ENCODE measurements at places on chromosomes 6 and 20.

DNA sequence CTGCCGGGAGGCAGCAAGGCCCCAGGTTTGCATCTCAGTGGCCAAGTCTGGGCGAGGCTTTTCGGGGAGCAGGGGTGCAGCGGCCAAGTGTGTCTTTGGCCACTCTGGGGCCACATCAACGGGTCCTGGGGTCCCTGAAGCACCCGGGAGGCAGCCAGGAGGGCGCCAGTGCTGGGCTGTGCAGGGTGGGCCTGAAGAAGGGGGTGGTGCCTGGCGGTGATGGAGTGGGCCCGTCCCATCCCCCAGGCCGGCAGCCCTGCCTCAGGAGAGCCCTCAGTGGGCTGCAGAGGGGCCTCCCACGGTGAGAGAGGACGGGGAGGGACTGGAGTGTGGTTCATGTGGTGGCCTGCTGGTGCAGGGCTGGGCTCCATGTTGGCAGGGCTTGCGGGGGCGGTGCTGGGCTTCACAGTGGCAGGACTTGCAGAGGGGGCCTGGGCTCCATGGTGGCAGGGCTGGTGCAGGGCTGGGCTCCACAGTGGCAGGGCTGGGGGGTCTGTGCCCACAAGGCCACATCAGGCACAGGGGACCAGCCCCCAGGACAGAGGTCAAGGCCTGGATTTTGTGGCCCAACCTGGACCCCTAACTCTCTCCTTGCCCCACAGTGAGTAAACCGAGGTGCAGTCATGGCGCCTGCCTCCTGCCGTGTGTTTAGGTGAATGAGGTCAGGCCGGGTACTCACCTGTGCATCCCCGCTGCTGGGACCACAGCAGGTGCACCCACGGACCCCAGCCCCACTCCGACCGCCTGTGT lies 10.5 kb upstream of the BHLHE23 start:
- no peak for DNase-seq

DNA sequence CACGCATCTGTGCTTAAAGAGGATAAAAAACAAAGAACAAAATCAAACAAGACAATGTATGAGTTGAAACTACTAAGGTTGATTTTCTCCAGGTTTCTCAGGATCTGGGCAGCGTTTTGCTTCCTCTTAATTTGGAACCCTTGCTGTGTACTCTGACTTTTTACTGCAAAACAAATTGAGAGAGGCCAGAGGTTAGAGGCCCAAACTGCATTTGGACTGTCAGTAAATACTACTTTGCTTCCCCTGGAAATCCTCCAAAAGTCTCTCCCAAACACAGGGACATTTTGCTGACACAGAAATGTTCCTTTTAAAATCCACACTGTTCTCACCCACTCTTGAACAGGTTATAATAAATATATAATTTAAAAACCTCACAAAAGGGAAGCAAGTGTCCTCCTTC lies 1.1 kb downstream of the ARG1 start:
- DNase-seq, result no peak

- DNase-seq, result no peak
Observed at GRCh38 chr20:24395151-24395550, 74.3 kb upstream of the SYNDIG1 start.

DNA sequence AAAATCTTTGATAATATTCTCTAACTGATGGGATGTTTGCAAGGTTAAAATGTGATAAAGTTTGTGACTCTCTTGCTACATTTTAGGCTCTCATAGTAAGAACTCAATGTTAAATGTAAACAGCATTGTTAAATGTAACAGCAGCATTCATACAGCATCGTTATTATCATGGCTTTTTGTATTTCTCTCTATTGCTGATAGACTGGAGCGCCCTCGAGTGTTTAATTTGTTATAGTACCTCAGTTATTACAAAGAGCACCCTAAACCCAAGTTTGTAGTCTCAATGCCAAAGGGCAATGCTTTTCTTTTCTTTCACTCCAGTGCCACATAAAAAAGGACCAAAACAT lies 14.9 kb upstream of the TTPAL start:
- DNase-seq, result no peak

- no peak for DNase-seq
Observed at GRCh38 chr20:48171626-48172356, 386.5 kb upstream of the SULF2 start.

DNA sequence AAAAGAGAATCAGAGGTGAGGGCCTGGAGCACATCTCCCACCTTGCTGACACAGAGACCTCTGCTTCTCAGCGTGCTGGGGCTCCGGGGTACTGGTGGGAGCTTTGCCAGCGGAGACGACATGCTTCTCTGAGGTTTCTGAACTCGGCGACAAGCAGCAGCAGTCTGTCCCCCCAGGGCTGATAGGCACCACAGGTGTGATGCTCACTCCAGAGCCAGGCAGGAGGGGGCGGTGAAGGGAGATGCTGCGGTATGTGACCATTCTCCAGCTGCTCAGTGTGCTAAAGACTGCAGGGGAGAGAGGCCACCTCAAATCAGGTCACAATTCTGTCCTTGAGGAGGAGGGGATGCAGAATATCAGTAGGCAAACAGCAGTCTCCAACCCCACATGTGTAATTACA lies 219.9 kb downstream of the ALDH8A1 start:
- DNase-seq, result no peak

DNA sequence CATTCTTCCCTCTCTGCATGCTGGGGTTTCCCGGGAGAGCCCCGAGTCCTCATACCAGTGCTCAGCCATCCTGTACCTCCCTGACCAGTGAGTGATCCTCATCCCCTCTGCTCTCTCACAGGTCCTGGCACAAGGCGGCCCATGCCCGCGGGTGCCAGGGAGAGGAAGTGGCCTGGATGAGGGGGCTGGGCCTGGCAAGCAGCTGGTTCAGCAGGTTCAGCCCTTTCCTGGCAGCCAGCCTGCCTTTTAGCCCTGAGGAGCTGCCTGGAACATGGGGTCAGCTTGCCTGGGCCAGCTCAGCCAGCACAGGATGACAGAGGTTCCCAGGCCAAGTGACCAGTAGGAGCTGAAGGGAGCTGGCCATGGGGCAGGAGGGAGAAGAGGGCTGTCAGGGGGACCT lies 10.9 kb downstream of the MOCS1 start:
- DNase-seq, result no peak

- no peak for DNase-seq
Observed at GRCh38 chr6:15953152-15953880, 175.6 kb upstream of the MYLIP start.

DNA sequence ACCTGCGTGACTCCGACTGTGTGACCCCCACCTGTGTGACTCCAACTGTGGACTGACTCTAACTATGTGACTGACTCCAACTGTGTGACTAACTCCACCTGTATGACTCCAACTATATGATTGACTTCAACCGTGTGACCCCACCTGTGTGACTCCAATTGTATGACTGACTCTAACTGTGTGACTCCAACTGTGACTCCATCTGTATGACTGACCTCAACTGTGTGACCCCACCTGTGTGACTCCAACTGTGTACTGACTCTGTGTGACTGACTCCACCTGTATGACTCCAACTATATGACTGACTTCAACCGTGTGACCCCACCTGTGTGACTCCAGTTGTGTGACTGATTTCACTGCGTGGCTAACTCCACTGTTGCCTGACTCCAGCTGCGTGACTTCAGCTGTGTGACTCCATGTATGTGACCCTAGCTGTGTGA lies 38.6 kb downstream of the SYNJ2 start:
- no peak for DNase-seq

DNA sequence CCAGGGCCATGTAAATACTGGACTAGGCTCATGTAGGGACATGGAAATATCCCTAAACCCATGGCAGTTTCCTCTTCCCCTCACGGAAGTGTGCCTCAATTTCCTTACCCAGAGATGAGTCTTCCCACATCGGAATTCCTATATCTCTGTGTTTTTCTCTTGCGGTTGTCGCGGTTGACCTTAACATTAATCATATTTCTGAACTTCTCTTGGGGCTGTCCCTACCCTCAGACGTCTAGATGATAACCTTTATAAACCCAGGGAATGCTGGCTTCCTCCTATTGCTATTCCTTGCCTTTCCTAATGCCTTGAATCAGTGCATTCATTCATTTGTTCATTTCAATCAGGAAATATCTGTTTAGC lies 160.1 kb downstream of the SASH1 start:
- no peak for DNase-seq

DNA sequence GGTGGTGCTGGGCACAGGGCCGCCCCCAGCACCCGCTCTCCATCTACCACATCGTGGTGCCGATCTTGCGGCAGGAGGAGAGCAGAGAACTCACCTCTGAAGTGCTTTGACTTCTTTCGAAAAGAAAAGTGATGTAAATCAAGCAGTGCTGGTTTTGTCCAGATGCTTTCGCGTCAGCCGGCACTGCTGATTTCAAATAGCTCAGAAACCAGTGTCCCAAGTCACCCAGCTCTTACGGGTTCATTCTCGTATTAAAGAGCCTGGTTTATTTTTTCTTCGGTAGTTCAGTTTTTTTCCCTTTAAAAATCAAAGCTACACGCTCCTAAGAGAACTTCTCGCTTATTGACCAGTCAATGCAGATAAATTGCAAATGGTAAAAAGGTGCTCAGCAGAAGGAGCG lies 32.1 kb downstream of the MYT1 start:
- DNase-seq, result no peak

Data from NK-92 treated with Interleukin-12 subunit alpha and Interleukin-12 subunit beta, amount 100 ng/mL, for 24 hours (cell line).